ENCODE measurements at places on chromosomes 1 and 21.
A peak's percentile ranks its signal among the peaks of the same experiment; 100 is the strongest.

DNA sequence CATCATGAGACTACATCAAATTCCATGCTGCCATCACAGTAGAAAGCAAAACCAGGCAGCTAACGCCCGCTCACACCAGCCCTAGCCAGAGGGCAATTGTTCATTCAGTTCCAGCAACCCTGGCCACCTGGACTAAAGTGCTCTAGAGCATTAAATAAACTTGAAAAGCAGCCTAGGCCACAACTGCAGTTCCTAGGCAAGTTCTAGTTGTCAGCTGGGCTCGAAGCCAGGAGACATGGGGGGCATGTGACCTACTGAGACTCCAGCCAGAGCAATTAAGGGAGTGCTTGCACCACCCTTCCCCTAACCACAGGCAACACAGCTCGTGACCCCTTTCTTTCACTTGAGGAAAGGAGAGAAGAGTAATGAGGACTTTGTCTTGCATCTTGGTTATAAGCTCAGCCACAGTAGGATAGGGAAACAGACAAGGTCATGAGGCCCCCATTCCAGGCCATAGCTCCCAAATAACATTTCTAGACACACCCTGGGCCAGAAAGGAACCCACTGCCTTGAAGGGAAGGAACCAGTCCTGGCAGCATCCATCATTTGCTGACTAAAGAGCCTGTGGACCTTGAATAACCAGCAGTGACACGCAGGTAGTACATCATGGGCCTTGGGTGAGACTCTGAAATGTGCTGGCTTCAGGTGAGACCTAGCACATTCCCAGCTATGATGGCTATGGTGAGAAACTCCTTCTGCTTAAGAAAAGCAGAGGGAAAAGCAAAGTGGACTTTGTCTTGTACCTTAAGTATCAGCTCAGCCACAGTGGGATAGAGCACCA, 77.0 kb downstream of the ZZZ3 start:
- no peak for DNase-seq

GRCh38 chr1:18989896-18990295, 33.4 kb upstream of the IFFO2 start:
- no peak for DNase-seq

GRCh38 chr1:165436994-165437393, 7.9 kb downstream of the RXRG start:
- no peak for DNase-seq

- no peak for DNase-seq
These were observed 15.5 kb downstream of the PROX1 start for GRCh38 chr1:214003233-214003632.

- no peak for DNase-seq
These were observed 178.9 kb downstream of the MIS18A start for GRCh38 chr21:32099812-32100416.

DNA sequence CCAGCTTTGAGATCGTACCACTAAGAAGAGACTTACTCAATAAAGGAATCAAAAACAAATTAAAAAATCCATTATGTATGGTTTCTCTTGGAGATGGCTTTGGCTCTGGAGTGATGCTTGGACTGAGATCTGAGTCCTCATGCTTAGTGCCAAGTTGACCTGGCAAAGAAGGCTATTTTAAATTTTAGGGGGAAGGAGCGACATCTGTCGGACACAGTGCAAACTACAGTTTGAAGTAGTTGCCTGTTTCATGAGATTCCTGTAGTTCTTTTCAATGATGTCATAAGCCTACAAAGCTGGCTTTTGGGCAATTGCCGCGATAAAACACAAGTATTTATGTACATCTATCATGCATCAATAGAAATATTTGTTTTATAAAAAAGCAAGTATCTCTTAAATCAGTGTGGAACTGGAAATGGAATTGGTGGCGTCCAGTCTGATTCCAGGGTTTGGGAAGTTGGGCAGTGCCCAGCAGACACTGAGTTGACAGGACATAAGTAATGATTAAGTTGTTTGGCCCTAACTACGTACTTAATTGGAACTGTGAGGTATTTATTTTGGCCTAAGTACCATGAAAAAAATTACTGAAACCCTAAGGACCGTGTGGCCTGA, 50.0 kb downstream of the TBCE start:
- peak; percentile 62 for DNase-seq

- DNase-seq, result no peak
These were observed 105.6 kb upstream of the USH2A start for GRCh38 chr1:216528816-216529215.

DNA sequence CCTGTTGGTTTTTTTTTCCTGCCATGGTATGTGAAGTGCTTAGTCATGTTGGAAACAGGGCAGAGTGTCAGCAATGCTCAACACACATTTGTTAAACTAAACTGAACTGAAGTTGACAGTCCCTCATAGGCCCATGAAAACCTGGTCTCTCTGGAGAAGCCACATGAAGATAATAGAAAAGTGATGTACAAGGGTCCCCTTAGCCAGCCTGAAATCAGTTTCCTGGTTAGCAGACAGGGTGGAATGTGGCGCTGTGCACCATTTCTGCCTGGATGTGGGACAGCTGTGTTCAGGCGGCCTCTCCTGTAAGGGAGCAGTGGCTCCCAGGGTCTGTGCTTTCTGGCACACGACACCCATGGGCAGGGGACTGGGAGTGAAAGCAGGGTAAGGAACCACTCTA, 9.9 kb upstream of the CHI3L1 start:
- no peak for DNase-seq

DNA sequence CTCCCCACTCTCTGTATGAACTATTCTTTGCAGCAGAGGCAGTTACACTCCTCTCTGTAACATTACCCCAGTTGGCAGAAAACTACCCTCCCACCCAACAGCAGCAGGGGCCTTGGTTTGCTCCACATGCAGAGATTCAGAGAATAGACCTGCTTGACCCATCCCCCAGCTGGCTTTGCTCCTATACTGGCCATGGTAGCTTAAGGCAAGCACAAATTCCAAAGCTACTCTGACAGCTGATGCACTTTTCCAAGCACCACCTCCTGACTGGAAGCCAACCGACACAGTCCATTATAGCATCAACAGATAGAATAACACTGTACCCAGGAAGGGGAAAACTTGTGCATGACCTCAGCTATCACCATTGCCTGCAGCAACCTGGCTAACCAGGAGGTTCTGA, 846.5 kb upstream of the NCAM2 start:
- no peak for DNase-seq

GRCh38 chr1:51247499-51247898, 11.4 kb downstream of the RNF11 start:
- no peak for DNase-seq

DNA sequence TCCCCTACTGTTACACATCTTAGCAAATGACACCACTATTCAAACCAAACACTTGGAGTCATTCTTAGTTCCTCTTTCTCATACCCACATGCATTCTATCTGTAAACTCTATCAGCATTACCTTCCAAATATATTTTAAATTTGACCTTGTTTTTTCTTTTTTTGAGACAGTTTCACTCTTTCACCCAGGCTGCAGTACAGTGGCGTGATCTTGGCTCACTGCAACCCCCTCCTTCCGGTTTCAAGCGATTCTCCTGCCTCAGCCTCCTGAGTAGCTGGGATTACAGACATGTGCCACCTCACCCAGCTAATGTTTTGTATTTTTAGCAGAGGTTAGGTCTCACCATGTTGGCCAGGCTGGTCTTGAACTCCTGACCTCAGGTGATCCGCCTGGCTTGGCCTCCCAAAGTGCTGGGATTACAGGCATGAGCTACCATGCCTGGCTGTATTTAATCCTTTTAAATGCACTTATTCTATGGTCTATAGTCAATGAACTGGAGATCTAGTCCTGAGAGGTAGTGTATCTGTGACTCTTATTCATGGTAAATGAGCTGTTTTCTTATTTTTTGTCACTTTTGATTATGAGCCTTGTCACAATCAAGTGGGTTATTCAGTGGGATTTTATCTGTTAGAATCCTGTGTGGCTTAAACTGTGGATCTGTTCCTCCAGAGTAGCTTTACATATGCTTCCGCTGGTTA, 73.1 kb downstream of the GATAD2B start:
- DNase-seq, result no peak

GRCh38 chr1:227399152-227399730, 80.9 kb upstream of the CDC42BPA start:
- DNase-seq, result no peak

DNA sequence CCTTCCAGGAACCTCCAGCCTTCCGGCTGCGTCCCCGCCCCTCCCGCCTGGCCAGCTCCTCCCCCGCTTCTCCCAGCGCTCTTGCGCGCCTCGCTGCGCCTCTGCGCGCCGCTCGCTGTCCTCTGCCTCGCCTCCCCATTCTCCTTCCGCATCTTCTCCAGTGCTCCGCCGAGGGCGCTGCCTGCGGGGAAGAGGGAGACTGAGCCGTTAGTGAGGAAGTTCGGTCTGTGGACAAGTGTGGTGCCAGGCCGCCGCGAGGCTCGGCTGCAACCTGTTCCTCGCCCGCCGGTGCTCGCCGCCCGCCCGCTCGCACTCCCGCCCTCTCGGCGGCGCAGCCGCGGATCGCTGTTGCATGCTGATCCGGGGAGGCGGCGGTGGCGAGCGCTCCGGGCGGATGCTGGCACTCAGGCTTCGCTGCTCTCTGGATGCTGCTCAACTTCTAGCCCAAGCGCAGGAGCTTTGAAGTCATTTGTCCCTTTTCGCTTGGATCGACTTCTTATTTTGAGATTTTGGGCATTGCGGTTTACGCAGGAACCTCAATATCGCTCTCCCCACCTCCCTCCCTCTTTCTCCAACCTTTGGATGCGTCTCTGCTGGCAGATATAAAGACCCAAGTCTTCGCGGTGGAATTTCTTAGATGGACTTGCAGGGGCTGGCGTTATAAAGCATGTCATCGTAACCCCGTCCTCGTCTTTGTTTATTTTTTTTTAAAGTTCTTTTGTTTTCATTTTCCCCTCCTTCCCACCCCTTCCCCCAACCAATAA, 614 bp upstream of the CACNA1E start:
- no peak for DNase-seq

GRCh38 chr1:111747282-111747734, 8.1 kb upstream of the INKA2 start:
- DNase-seq, result peak; percentile 20

GRCh38 chr1:58784758-58785441, 1.1 kb upstream of the JUN start:
- peak; percentile 86 for DNase-seq

- no peak for DNase-seq
These were observed 53.6 kb downstream of the ERG start for GRCh38 chr21:38444691-38445090.

GRCh38 chr1:21383785-21384401, 56.0 kb upstream of the NBPF3 start:
- DNase-seq, result no peak

DNA sequence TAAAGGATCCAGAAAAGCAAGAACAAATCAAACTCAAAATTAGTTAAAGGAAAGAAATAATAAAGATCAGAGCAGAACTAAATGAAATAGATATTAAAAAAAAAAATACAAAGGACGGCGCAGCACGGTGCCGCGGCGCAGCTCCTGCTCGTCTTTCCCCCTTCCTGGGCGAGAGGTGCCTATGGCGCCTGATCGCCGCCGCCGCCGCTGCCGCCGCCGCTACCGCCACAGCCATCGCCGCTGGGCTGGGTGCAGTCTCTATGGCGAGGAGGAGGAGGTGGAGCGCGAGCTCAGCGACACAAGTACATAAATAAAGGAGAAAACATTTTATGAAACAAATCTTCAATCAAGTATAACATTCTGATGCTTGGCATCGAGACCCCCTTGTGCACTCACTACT, 77.6 kb upstream of the VANGL1 start:
- no peak for DNase-seq

DNA sequence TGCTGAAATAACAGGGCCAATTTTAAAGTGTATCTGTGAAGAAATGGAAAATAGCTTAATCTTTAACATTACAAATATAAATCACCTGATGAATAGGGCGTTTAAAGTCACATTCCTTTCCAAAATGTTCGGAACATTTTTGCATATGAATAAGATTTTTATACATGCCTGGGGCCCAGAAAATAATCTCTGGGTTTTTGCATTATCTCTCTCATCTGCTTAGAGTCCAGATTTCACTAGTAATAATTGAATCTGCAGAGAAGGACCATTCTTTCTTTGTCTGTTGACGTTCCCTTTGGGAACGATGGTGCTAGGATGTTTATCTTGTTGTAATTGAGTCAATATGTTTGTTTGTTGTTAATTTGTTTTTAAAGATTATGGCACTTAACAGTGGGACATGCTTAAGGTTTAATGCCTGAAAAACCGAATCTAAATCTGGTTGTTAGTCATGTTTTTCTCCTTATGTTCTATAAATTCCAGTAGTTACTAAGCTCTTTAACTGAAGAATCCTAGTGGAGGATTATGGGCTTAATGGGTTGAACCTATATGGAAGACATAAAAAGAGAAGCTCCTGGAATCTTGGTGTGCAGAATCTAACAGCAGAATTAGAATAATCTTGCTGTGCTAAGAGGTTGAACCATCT, 140.6 kb downstream of the VPS13D start:
- DNase-seq, result no peak

- DNase-seq, result no peak
These were observed 640.6 kb downstream of the PTPRU start for GRCh38 chr1:29876902-29877301.

GRCh38 chr1:198880818-198881597, 242.2 kb downstream of the PTPRC start:
- no peak for DNase-seq

- no peak for DNase-seq
These were observed 1.6 kb upstream of the EGLN1 start for GRCh38 chr1:231423648-231424047.

- no peak for DNase-seq
These were observed 1713.4 kb downstream of the NCAM2 start for GRCh38 chr21:22711636-22712035.

GRCh38 chr1:70978623-70979022, 69.0 kb downstream of the PTGER3 start:
- no peak for DNase-seq

GRCh38 chr1:20670936-20671335, 9.8 kb upstream of the DDOST start:
- DNase-seq, result no peak

DNA sequence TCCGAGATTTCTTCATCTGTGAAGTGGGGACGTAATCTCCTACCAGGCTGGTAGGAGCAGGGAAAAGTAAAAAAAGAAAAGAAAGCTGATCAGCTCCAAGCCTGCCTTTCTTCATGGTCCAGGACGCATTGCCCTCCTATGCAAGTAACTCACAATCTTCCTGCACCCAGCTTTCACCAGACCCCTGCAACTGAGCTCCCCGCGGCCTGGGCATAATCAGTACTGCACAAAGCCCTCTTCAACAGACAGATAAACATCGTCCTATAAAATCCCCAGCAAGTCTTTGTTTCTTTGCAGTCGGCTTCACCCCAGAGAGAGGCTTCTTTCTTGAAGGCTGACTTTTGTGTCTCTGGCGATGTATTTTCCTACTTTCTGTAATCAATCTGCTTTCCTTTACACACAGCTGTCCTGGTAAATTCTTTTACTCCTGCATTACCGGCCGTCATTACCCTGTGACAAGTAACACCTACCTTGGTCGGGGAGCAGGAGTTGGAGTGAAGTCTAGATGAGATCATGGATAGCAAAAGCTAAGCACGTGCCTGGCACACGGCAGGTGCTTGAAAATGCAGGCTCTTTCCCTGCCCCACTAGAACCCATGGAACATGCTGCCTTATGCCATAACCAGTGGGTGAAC, 8.3 kb downstream of the PADI1 start:
- no peak for DNase-seq

GRCh38 chr1:66613187-66613586, 79.2 kb downstream of the SGIP1 start:
- DNase-seq, result no peak

- no peak for DNase-seq
These were observed 3.9 kb downstream of the FNDC7 start for GRCh38 chr1:108716437-108717230.

GRCh38 chr1:189434461-189434860, 1043.2 kb downstream of the BRINP3 start:
- no peak for DNase-seq

All from memory B cell (primary cell).